Uterus (tissue), 4 donors: ENCODE measurements at places on chromosomes 4 and X. TPM values are rescaled to one million over a fixed set of nuclear protein-coding genes. Genes with fewer than 3 reads are reported as not detected.

- DNase-seq: no peak
Observed at GRCh38 chr4:162770761-162771490, 395.8 kb downstream of the NAF1 start.

GRCh38 chr4:85681221-85681657, 206.3 kb downstream of the ARHGAP24 start:
- DNase-seq: no peak

TEX13B gene
- total RNA-seq: not detected

NEXMIF gene
- total RNA-seq: 0.77 TPM

DNA sequence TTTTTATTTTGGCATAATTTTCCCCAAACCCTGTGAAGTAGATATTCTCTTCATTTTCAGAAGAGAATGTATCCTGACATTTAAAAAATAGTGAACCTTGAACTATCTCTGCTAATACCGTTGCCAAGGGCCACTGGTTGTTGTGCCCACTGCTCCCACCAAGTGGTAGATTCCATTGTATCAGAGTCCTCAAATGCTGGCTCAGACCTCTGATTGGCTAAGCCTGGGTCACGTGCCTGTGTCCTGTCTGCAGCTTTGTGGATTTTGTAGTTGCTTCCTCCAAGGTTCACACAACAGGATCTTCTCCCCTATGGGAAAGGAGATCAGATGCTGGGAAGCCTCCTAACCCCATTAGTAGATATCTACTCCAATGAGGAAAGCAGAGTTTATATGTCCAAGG, 104.8 kb upstream of the CASK start:
- DNase-seq: no peak

DNA sequence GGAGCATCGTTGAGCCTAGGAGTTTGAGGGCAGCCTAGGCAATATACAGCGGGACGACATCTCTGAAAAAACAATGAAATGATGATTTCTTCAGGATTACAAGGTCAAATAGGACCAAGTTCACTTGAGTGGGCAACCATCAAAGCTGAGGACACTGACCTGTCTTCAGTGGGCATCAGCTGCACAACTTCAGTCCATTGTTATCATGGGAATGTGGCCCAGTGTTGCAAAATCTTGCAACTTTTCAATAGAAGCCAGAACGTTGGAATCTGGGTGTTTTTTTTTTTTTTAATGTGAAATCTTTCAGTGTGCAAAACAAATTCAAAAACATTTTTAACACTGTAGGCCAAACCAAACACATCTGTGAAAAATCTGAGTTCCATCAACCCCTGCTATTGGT, 155.4 kb upstream of the PLAC1 start:
- DNase-seq: no peak

KIT gene
- 19.4 TPM for total RNA-seq

DNA sequence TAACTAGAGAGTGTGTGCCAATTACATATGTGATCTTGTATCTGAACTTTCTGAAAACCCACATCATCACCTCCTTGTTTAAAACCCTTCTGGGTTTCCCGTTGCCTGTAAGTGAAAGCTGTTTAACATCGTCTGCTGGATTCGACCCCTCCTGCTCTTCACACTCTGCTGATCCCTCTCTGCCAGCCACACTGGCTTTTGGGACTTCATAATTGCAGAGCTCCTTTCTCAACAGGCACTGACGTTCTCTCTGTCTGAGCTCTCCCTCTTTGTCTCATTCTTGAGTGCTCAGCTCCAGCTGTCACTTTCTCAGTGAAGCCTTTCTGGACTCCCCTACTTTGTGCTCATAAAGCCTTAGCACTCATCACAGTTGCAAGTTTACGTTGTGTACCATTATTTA, 153.9 kb downstream of the CEP135 start:
- DNase-seq: no peak
